ENCODE measurements at places on chromosomes 2 and 18.

GRCh38 chr18:183769-184168 lies 25.4 kb downstream of the USP14 start:
- DNase-seq = no peak

DNA sequence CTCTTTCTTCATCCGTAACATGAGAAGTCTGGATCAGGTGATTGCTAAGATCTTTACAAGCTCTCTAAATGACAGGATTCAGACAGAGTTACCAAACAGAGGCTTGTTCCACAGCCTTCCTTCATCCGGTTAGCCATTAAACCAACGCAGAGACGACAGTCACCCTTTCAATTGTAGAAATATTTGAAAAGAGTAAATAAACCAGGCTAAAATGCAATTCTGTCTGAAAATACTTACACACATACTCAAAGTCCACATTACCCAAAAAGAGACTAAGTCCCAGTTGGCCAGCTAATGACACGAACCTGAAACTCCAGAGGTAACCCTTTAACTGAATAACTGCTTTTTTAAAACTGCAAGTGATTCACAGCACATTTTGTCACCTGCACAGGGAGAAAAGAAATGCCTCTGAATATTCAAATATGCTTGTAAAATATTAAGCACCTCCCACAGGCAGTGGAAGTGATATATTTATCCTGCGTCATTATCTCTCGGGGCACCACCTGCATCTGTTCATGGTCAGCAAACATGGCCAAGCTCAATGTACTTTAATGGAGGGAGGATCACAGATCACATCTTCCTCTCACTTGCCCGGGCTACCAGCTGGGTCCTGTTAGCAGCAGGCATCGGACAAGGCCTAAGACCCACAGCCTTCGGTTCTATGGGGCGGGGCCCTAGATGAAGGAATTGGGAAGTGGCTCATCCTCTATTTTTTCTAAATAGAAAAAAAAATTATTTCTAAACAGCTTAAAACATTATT lies 38.8 kb upstream of the DNER start:
- no peak for DNase-seq

DNA sequence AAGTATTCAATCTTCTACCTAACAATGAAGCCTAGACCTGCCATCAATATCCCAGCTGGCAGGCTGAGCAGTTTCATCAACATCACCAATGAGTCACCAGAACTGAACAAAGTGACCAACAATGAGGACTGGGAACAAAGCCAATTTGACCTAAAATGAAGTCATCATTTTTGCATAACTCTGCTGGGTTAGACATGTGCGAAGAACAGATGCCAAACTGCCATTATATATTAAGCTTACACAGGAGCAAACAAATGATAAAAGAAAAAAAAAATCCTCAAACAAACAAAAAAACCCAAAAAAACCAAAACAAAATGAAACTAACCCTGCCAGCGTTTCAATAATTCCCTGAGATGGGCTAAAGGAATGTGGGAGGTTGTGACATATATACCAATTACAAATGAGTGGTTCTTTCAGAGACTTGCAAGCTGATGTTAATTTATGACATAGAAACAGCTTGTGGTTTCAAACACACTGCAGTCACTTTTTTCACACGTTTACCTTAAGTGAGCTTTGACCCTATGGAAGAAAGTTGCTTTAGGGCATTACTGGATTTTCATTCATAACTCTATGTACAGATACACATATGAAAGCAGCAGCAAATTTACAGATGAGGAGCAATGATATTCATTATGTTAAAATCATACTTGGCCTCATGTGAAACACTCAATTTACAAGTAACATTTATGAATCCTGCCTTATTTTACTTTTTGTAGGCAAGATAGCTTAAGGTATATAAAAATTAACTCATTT lies 56.9 kb upstream of the CCDC141 start:
- no peak for DNase-seq

DNA sequence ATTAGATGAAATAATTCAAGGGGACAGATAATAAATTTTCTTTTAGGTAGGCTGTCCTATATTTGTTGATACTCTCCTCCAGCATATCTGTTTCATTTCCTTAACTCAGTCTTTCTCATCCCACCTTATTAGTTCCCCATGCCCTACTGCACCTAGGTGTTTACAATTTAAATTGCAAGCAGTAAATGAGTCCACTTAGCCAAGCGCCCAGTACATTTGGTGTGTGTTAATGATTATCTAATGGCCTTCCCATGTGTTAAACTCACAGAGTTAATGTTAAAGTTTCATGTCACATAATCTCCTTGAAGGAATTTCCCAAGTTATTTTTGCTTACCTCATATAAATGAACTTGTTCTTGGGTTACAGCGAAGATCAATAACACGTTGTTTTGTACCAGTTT lies 31.2 kb downstream of the ITGB6 start:
- no peak for DNase-seq

- no peak for DNase-seq
Measured at GRCh38 chr18:40437517-40437916, 1517.5 kb upstream of the PIK3C3 start.

GRCh38 chr2:2517399-2517798 lies 186.3 kb upstream of the MYT1L start:
- no peak for DNase-seq

DNA sequence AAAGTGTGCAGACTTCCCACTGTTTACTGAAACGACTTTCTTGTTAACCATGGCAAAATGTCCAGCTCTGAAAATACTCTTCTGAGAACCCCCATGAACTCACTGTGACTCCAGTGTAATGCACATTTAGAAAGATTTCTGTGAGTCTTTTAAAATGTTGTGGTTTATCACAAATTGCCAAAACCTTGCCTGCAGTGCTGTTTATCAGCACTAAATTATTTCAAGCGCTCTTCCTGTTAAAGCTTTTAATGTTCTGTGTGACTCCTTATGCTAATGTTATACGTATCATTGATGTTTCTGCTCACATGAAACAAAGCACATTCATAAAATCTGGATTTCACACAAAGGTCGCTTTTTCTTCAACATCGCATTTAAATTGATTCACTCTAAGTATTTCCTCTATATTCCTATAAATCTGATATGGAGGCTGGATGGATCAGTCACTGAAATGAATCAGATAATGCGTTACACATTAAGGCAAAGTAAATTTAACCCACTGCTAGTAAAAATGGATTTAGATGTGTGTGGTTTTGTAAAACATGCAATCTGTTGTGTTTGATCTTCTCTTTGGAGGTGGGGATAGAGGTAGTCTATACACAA lies 521.2 kb downstream of the NYAP2 start:
- DNase-seq = no peak

DNA sequence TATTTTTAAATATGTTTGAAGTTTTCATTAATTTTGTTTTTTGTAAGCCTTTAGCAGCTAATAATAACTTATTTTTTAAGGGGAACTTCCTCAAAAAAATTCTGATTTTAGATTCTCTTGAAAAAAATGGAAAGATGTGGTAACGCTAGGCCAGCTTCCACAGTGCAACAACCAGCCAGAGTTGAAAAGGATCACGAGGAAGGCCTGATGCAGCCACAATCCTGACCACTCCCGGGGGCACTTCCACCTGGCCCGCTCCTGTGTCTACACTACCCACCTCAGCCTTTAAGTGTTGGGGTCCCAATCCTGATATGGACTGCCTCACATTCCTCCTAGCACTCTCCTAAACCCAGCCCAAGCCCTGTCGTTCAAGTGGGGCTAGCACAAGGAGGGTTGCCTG lies 101.1 kb downstream of the TMEM17 start:
- DNase-seq = no peak

DNA sequence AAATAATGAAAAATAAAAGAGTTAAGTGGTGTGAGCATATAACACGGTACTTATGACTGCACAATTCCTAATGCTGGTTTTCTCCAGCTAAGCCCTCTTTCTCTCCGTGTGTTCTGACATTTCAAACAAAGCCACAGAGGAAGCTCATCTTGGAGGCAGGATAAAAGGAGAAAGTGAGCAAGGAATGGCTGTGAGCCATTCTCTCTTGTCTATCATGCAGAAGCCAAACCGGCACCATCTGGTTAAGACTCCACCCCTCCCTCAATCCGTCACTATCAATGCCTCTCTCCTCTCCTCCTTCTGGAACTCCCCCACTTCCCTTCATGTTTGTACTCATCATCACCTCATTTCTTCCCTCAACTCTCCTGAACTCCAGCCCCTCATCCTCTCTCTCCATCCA lies 210.4 kb downstream of the TMEM163 start:
- DNase-seq = no peak

GRCh38 chr18:76350134-76351025 lies 144.7 kb downstream of the ZNF516 start:
- no peak for DNase-seq

DNA sequence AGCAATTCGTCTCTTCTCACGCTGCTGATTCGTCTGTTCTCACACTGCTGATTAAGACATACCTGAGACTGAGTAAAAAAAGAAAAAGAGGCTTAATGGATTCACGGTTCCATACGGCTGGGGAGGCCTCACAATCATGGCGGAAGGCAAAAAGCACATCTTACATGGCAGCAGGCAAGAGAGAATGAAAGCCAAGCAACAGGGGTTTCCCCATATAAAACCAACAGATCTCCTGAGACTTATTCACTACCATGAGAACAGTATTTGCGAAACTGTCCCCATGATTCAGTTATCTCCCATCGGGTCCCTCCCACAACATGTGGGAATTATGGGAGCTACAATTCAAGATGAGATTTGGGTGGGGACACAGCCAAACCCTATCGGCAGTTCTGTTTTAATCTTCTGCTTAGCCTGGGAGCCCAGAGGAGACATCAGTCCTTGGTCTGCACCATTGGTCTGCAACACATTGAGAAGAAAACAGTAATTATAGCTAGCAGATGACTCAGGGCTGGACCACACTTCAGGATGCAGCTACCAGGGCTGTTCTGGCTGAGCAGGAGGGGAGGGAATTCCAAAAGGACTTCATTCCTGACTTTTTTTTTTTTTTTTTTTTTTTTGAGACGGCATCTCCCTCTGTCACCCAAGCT lies 69.4 kb downstream of the CABLES1 start:
- DNase-seq = no peak

- DNase-seq = no peak
Measured at GRCh38 chr2:240166191-240166590, 25.7 kb upstream of the OTOS start.

DNA sequence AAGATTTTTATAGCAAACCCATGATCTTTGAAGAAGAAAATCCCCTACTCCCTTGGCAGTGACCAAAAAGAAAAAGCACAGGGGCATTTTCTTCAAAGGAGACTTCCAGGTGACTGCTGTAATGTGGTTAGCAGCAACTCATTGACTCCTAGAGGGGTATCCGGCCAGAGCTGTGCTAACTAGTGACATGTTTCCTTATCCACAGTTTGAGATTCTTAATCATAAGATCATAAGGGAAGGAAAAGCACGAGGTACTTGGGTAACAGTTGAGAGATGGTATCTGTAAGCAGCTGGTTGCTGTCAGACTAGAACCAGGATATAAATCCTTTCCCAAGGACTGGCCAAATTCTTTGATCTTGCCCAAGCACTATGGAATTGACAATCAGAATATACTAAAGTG lies 124.7 kb downstream of the MREG start:
- DNase-seq = no peak

- DNase-seq = peak; percentile 85
Measured at GRCh38 chr2:102736410-102737409, 25.1 kb upstream of the TMEM182 start.

- no peak for DNase-seq
Measured at GRCh38 chr2:120606931-120607330, 128.7 kb upstream of the GLI2 start.

DNA sequence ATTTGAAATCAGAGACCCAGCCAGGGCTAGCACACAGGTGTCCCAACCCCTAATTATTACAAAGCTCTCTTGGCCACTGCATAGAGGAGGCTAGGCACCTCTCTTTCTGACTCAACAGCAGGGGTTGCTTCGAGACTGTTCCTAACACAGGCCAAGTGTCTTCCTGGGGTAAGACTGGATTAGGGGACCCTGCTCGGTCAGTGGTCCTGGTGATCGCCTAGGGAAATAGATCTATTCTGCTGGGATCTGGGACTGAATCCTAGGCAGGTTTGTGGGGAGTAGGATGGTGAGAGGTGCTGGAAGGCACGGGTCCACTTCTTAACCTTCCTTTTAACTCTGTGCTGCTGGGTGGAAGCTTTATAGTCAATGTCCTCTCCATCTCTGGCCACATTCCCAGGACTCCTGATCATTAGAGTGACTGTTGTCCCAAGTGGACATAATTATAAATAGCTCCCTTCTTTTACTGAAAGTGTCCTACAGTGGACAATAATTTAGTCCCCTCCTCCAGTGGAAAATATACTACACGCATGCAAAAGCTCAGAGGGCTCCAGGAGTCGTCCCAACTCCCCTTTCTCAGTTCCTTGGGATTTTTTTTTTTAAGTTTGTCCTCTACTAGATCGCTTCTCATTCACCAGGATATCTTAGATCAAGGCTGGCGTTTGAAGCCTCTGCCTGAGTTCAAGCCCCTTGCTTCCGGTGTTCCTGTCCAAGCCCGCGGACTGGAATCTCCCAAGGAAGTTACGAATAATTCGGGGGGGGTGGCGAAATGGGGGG lies 1.3 kb upstream of the TRIB2 start:
- no peak for DNase-seq

- DNase-seq = no peak
Measured at GRCh38 chr18:21686282-21687105, 18.1 kb downstream of the ABHD3 start.

- DNase-seq = no peak
Measured at GRCh38 chr2:47007223-47007825, 91.7 kb upstream of the MCFD2 start.

GRCh38 chr2:187422282-187422681 lies 25.8 kb downstream of the CALCRL start:
- no peak for DNase-seq

- no peak for DNase-seq
Measured at GRCh38 chr18:33232318-33232626, 208.2 kb downstream of the CCDC178 start.

DNA sequence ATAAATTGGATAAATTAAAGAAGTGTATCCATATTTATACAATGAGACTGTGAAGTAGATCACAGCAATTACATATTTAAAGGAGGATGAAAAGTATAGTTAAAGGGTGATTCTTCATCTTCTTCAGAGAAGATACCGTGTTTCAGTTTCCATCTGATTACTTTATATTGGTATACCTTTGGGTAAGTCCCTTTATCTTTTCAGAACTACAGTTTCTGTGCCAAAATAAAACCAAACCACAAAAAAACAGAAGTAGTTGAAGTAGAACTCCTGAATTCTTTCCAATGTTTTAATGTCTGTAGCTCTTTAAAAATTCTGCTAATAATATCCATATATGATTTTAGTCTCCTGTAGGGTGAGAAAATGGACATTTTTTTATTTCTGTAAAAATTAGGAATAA lies 231.2 kb upstream of the LINC00305 start:
- DNase-seq = no peak

- DNase-seq = peak; percentile 29
Measured at GRCh38 chr2:160493227-160494028, at the start of gene RBMS1. Gene RBMS1, minus strand, starts transcription at chr2:160493807. Its CDS starts 444 bp downstream, at chr2:160493363.

- DNase-seq = no peak
Measured at GRCh38 chr18:60554967-60555366, 182.4 kb upstream of the MC4R start.

DNA sequence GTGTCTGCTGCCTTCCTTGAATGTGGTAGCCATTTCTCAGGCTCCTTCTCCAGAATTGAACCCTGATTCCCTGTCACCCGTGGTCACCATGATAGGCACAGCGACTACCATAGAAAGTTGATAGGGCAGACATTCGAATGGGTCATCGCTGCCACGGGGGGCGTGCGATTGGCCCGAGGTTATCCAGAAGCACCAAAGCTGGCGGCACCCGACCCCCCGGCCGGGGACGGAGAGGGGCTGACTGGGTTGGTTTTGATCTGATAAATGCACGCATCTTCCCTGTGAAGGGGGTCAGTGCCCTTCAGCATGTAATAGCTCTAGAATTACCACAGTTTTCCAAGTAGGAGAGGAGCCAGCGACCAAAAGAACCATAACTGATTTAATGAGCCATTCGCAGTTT lies 94.0 kb upstream of the ANKRD30BL start:
- DNase-seq = no peak
